Choroid plexus epithelial cell (primary cell): ENCODE measurements at places on chromosomes 3 and 15.

DNA sequence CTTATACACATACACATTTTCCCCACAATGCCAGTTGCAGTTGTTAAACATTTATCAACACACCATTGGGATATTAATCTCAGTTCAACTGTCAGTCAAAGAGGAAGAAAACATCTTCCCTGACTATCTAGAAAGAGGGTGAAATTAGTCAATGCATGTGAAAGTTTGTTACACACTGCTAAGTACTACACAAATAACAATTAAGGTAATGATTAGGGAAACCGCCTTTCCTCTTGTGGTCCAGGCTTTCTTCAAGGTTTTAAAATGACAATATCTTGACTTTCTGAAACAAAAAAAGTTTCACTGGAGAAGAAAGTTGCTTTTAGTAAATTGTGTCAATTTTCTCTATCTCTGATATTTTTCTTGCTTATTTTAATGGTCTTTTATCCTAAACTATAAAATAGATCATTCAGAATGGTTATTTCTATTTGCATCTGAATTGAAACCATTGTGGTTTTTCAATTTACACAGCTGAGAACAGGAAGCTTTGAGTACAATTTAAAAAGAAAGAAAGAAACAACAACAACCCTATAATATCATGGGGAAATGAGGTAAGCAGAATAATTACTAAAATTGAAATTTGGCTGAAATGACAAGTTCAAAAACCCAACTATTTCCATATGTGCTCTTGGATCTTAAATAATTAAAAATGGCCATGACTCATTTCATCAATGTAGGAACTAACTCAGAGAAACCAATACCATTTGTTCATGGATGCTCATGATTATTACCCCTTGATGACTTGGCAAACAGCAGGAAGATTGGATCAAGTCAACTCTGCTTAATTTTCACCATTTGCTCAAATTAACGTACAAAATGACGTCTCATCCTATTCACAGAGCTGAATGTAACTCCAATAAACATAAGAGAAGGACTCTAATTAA lies 31.7 kb downstream of the GPR149 start:
- no peak for DNase-seq

DNA sequence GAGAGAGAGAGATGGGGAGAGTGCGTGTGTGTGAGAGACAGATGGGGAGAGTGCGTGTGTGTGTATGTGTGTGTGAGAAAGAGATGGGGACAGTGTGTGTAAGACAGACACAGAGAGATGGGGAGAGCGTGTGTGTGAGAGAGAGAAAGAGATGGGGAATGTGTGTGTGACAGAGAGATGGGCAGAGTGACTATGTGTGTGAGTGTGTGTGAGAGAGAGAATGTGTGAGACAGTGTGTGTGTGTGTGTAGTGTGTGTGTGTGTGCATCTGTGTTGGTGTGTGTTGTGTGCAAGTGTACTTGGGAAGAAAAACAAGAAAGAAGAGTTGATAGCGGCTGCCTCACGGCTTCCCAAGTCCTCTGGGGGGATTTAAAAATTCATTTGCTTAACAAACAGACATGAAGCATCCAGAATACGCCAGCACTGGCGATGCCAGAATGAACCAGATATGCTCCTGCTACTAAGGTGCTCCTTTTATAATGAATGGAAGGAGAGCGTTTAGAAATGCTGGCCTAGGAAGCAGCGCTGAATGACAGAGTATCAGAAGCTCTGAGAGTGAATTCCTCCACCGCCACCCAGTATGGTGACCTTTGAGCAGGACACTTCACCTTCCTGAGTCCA lies 186.1 kb upstream of the TSC22D2 start:
- DNase-seq: no peak

DNA sequence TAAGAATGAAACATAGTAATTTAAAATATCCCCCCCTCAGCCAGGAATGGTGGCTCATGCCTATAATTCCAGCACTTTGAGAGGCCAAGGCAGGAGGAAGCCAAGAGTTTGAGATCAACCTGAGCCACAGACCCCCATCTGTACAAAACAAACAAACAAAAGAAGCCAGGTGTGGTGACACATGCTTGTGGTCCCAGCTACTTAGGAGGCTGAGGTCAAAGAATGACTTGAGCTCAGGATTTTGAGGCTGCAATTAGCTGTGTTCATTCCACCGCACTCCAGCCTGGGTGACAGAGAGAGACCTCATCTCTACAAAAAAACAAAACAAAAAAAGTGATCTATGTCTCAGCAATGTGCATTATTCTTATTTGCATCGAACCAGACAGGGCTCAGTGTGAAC lies 800.8 kb downstream of the MCTP2 start:
- no peak for DNase-seq

DNA sequence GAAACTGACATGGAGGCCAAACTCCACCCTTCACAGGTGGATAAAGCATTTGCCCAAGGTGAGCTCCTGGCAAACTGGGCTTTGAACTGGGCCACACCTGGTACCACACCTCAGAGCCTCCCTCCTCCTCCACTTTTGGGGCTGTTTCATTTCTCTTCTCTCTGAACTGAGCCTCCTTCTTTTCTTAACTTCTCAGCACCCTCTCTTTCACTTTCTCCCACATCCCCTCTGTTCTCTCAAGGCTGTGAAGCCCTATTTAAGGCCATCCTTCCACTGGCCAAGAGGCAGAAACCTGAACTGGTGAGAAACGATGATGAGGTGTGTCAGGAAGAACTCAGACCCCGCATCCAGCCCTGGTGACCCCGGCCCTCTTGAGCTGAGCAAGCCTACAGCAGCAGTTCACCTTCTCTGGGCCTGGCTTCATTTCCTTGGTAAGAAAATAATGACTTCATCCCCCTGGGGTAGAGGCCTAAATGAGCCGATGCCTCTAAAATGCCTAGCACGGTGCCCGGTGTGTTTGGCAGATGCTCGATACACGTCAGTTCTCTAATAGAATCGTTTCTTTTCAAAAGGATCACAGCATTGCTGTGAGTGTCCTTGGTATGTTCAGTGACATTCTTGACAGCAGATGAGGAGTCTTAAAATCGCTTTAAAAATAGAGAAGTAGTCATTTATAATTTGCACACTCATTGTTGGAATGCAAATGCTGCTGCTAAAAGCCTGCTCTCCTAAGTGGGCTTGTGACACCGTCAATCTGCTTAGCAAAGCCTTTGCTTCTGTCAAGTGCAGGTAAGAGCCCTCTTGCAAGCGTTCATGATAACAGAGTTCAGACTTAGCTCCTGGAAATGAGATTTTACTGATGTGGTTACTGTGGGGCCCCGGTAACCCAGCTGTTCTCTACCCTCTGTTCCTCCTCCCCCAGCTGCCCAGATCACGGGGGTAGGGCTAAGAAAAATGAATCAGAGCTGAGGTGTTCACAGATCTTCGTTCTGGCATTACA lies 97.7 kb upstream of the ATP2B2 start:
- DNase-seq: no peak

- peak; percentile 87 for DNase-seq
Observed at GRCh38 chr3:42839616-42840015, 30.4 kb downstream of the ACKR2 start.

DNA sequence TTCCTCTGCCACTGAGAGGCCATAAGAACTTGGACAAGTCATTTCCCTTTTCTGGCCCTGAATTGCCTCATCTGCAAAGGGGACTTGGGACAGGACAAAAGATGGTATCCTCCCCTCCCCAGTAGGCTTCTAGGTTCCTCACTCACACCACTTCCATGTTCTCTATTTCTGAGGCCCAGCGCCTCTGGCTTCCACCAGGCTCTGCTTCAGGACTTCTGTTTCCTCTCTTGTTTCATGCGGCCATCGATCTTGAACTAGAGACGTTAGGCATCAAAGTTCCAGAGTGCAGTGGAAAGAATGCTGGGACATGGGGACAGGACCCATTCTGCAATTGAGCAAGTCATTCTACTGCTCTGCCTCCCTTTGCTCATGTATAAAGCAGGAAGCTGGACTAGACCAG lies 1.7 kb downstream of the TM4SF4 start:
- no peak for DNase-seq

- DNase-seq: peak; percentile 39
Observed at GRCh38 chr15:69826819-69827175, 270.9 kb downstream of the TLE3 start.

GRCh38 chr3:168288511-168289401 lies 193.0 kb upstream of the GOLIM4 start:
- no peak for DNase-seq

DNA sequence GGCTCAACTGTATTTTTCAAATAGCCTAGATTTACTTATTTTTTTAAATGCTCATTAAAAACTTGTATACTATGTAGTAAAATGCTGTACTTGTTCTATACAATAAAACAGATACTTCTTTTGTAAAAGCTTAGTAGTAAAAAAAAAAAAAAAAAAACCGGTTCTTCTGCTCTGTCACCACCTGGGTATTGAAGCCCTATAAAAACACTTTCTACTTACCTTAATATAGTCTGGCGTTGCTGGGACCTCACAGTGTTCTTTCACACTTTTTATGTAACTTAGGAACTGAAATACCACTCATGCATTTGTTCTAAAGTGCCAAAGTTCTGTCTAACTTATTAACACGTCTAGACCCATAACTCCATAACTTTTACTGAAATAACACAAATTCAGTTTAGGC lies 61.4 kb downstream of the TASOR start:
- no peak for DNase-seq

DNA sequence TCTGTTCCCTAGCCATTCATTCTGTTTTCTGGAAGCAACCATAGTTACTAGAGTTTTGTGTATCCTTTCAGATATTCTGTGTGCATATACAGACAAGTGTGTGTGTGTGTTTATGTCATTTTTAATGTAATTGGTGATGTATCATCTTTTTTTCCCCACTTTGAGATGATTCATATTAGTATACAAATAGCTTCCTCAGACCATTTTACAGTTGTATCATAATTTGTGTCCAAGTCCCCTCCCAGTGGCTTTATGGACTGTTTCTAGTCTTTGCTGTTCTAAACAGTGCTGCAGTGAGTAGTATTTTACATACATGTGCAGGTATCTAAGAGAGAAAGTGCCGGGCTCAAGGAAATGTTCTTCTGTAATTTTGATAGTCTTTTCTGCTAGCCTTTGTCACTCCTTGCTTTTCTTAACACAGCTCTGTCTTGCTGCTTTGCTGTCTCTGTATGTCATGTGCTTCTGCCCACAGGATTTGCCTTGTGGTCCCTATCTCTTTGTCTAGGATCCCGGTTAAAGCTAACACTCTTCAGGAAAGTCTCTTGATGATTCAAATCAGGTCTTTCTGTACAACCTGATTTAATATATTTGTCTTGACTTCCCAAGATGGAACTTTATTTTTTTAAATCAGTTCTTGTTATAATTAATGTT lies 31.5 kb upstream of the FBXL22 start:
- DNase-seq: no peak
